ENCODE measurements at places on chromosomes 7 and 10.
A peak's percentile ranks its signal among the peaks of the same experiment; 100 is the strongest.

GRCh38 chr10:107299606-107300005, 135.1 kb upstream of the SORCS1 start:
- no peak for DNase-seq

- no peak for DNase-seq
Observed at GRCh38 chr10:124166431-124167125, 73.2 kb upstream of the CHST15 start.

- DNase-seq: no peak
Observed at GRCh38 chr10:58853668-58854067, 322.8 kb upstream of the PHYHIPL start.

DNA sequence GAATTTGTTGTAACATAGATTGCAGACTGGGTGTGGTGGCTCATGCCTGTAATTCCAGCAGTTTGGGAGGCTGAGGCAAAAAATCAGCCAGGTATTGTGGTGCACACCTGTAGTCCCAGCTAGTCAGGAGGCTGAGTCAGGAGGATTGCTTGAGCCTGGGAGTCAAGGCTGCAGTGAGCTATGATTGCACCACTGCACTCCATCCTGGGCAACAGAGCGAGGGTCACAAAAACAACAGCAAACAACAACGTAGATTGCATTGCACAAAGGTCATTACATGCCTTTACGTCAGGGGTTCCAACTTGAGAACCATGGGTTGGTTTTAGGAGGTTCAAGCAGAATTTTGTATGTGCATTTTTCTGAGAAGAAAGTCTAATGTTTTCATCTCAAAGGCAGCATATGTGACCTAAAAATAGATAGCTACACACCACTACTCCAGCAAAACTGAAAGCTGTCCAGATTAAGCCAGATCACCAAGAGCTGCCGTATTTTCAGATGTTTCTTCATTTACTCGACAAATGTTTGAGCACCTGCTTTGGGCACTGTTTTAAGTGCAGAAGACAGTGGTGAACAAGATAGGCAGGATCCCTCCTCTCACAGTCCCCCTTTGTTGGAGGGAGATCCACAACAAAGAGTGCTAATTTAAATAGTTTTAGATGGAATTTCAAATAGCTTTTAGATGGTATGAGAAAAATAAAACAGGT, 28.3 kb upstream of the CYP26C1 start:
- no peak for DNase-seq

DNA sequence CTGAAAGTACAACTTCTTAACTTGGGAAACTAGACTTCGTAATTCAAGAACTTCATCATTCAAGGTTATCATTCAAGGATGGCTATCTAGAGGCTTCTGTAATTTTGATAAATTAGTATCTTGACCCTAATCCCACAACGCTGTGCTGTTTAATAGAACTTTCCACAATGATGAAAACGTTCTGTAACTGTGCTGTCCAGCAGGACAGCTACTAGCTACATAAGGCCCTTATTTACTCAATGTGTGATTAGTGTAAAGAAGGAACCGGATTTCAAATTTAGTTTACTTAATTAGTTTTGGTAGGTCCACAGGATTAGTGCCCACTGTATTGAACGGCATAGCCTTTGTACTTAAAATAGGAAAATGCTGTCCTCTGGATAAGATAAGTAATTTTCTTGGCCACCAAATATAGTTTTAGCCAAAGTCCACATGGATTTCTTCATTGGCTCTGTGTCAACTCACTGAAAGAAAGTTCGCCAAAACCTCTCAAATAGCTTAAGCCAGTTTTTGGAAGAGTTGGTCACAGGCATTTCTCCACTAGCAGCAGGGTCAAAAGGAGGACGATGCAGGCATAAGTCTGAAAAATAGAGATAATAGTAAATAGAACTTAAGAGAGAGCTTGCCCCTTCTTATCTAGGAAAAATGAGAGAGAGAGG, 17.3 kb downstream of the DGKI start:
- no peak for DNase-seq

GRCh38 chr10:29181936-29182335, 106.9 kb upstream of the LYZL1 start:
- DNase-seq: no peak

- DNase-seq: no peak
Observed at GRCh38 chr7:51950813-51951212, 634.2 kb upstream of the COBL start.

DNA sequence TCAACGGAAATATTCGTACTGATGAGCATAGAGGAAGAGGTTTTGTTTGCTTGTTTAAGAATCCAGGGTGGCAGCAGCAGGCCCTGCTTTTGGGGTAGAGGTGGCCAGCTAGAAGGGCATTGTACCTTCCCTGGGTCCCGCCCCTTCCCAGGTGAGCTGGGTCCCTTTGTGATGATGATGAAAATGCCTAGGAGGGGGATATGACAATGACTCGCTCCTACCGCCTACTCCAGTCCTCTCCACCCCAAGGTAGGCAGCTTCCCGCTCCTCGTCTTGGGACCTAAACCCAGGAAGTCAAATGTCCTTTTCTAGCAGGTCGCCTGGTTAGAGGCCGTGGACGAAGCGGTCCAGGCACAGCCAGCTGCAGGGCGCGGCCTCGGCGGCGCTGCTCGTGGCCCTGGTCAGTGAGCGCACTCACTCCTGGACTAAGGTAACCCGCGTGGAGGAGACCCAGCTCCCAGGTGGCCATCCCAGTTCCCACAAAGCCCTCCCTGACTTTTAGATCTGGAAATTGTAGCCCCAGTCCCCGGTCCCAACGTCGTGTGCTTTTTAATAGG, 141.4 kb downstream of the LSMEM1 start:
- no peak for DNase-seq

- DNase-seq: no peak
Observed at GRCh38 chr7:66227808-66228207, 22.7 kb downstream of the TPST1 start.

- no peak for DNase-seq
Observed at GRCh38 chr7:85565276-85565675, 378.4 kb upstream of the SEMA3D start.

GRCh38 chr10:104931612-104932134, 290.6 kb downstream of the SORCS3 start:
- DNase-seq: no peak

DNA sequence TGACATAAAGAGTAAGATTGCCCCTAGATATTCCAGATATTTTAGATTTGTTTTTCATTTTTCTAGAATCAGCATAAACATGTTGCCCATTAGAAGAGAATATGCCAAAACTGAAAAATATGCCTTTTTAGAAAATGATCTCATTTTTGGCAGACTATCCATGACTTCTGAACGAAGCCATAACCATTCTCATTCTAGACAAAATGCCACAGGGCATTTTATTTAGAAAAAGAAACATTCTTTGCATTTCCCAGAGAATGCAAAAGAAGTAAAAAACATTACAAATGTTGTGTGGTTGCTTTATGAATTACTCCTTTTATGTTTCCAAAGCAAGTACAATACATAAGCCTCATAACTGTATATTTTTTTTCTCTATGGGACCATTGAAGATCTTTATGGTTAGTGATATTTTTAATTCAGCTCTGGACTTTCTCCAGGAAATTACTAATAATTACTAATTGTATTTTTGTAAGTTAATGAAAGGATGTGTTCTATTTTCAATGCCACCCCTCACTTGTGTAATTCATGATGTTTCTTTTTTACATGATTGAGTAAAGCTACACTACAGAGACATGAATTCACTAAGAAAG, 109.6 kb upstream of the SEM1 start:
- no peak for DNase-seq

- no peak for DNase-seq
Observed at GRCh38 chr10:52965509-52965908, 192.9 kb upstream of the MBL2 start.

DNA sequence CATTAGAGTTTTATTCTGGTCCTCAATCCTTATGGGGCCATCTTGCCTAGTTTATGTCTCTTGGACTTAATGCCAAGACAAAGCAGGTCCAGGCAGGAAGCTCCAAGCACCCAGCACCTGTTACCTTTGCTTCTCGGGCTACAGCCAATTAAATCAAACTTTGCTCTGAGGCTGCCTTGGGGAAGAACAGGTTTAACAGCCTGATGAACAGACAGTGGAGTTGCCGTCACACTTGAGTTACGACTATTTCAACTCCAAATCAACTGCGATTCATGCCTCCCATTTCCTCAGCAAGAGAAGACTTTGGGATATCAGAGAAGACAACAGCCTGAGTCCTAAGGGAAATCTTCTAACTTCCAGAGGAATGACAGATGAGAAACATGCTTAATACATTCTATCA, 62.2 kb downstream of the XPNPEP1 start:
- DNase-seq: no peak

DNA sequence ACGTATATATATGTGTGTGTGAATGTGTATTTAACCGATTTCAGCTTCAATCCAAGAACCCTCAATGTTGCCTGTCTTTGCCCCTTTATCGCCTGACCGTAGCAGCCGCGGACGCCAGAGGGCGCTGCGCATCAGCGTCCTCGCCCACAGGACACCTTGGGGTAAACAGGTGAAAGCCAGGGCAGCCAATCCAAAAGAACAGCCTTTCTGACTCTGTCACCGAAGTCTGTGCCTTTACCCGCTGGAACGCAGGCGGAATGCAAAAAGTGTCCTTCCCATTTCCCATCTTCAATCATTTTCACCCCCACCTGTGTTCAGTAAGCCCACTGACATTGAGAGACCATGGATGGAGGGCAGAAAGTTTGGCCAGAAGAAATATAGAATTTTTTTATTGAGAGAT, 3.6 kb downstream of the NXPH1 start:
- peak; percentile 63 for DNase-seq

DNA sequence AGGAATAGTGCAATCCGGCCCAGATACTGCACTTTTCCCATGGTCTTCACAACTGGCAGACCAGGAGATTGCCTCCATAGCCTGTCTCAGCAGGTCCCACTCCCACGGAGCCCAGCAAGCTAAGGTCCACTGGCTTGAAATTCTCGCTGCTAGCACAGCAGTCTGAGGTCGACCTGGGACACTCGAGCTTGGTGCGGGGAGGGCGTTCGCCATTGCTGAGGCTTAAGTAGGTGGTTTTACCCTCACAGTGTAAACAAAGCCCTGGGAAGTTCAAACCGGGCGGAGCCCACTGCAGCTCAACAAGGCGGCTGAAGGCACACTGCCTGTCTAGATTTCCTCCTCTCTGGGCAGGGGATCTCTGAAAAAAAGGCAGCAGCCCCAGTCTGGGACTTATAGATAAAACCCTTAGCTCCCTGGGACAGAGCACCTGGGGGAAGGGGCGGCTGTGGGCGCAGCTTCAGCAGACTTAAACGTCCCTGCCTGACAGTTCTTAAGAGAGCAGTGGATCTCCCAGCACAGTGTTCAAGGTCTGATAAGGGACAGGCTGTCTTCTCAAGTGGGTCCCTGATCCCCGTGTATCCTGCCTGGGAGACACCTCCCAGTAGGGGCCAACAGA, 293.5 kb upstream of the GALNT17 start:
- no peak for DNase-seq

- no peak for DNase-seq
Observed at GRCh38 chr7:2172311-2173188, 60.2 kb downstream of the MAD1L1 start.

DNA sequence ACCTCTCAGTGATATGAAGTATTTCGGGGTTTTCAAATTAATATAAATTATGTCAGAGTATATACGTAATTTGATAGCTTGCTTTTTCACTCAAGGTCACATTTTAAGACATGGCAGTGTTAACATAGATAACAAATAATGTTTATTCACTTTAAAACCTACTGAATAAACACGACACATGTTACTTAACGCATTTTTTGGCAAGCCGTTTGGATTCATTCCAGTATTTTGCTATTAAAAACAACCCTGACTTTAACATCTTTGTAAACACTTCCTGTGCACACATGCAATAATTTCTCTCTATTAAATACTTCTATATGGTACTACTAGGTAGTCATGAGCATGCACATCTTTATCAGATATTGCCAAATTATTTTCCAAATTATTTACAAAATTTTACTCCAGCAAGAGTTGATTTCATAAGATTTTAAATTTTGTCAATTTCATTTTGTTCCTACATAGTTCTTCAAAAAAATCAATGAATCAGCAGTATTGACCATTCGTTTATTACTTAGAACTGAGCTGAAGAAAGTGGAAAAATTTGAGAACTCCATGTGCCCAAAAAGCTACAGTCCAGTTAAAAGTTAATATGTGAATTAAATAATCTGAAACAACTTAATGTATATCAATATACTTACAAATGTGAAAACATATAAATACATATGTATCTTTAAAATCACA, 26.8 kb upstream of the THSD7A start:
- no peak for DNase-seq

- no peak for DNase-seq
Observed at GRCh38 chr10:114715171-114715670, 57.1 kb upstream of the ABLIM1 start.

DNA sequence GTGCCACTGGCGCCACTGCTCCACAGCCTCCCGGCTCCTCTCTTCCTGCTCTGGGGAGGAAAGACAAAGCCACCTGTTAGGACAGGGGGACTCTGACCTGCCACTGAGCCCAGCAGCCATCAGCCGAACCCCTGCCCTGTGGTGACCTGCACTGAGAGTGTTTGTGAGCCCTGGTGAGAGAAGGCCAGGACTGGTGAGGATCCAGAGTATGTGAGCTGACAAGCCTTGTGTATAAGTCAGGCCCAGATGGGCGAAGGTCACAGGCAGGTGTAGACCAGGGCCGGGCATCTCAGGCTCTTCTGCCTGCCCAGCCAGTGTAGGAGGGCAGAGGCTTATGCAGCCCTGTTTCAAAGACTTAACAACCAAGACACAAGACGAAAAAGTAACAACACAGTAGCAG, 12.0 kb downstream of the UCMA start:
- no peak for DNase-seq

- no peak for DNase-seq
Observed at GRCh38 chr7:102318482-102318971, 31.9 kb downstream of the SH2B2 start.

DNA sequence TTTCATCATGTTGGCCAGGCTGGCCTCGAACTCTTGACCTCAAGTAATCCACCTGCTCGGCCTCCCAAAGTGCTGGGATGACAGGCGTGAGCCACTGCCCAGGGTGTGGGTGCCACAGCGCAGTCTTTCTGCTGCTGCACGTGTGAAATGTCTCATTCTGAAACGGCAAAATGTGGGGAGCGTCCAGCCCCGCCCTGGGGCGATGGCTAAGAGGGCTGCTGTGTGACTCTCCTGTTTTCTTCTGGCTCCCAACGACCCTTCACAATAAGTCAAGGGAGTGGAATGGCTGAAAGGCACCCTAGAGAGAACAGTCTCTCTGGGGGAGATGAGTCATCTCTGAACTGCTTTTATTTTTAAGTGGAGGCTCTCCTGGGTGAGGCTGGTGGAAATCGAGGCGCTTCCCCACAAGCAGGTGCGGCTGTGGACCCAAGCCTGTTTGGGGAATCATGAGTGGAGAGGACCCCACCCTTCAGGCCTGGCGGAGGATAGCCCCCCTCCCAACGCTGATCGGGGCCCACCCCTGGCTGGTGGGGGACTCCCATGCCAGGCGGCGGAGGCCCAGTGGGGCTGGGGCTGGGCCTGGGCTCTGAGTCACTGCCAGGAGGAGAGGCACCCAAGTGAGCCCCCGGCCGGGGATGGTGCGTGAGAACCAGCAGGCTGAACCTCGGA, 18.0 kb downstream of the ADAP1 start:
- no peak for DNase-seq

Measured in germinal center (tissue), 1 donor.